Dermis microvascular lymphatic vessel endothelial cell (primary cell): ENCODE measurements at places on chromosomes 6 and 20.
A peak's percentile ranks its signal among the peaks of the same experiment; 100 is the strongest.

DNA sequence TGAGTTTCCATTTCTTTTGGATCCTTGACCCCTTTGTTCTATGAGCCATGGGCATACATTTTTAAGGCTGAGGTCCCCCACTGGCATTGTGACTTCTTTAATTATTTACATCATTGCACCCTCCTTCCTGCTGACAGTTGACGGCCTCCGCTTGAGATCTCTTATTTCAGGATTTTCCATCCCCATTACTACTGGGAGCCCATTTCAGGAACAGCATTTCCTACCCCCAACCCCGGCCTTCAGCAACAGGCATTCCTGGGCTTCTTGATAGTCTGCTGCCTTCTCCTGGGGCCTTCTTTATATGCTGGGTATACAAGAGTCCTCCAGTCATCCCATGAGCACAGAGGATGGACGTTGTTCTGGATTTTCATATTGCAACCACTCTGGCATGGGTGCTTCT lies 3.8 kb downstream of the ULBP1 start:
- no peak for DNase-seq

DNA sequence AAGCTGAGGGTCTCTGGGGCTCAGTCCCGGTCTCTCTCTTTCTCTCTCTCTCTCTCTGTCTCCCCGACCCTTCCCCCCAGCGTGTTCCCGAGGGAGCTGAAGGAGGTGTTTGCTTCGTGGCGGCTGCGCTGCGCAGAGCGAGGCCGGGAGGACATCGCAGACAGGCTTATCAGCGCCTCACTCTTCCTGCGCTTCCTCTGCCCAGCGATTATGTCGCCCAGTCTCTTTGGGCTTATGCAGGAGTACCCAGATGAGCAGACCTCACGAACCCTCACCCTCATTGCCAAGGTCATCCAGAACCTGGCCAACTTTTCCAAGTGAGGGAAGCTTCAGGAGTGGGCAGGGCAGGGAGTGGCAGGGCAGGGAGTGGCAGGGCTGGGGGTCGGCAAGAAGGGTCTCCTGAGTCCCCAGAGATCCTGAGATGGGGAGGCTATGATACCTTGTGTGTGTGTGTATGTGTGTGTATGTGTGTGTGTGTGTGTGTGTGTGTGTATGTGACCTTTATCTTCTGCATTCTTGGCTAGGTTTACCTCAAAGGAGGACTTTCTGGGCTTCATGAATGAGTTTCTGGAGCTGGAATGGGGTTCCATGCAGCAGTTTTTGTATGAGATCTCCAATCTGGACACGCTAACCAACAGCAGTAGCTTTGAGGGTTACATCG lies 13.6 kb upstream of the ZBTB9 start:
- no peak for DNase-seq

DNA sequence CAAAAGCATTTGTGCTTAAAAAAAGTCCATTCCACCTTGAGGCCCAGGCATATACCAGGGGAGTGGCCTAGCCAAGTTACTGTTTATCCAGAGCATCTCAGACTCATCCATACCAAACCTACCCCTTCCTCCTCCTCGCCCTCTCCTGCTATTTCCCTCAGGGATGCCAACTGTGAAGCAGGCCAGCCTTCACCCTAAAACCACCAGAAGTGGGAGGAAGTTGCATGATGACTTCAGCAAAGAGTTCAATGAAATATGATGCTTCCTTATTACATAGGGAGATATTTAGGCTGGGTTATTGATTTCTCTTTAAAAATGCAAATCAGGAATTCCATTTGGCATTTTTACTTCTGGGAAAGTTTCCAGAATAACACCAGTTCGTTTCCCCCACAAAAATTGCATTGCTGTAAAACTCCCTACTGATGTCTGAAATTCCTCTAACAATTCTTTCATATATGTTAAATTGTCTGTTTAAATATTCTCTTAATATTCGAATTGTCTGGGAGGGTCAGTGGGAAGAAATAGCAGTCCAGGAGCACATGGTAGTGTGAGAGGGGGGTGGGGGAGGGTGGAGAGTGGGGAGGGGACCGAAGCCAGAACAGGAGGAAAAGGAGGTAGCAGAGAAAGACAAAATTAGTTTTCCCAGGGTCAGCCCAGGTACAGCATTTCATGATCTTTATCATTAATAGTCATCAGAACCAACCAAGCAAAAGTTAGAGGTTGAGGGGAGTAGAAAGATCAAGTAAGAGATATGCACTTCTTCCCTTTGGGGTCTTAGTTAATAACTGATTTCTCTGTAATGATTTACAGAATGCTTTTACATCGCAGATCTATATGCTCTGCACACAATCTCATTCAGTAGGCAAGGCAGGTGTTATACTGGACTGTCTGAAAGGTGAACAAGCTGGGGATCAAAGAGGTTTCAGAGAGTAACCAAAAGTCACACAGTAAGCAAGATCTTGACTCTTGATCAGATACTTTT lies 1.7 kb upstream of the TCP11 start:
- DNase-seq = no peak

DNA sequence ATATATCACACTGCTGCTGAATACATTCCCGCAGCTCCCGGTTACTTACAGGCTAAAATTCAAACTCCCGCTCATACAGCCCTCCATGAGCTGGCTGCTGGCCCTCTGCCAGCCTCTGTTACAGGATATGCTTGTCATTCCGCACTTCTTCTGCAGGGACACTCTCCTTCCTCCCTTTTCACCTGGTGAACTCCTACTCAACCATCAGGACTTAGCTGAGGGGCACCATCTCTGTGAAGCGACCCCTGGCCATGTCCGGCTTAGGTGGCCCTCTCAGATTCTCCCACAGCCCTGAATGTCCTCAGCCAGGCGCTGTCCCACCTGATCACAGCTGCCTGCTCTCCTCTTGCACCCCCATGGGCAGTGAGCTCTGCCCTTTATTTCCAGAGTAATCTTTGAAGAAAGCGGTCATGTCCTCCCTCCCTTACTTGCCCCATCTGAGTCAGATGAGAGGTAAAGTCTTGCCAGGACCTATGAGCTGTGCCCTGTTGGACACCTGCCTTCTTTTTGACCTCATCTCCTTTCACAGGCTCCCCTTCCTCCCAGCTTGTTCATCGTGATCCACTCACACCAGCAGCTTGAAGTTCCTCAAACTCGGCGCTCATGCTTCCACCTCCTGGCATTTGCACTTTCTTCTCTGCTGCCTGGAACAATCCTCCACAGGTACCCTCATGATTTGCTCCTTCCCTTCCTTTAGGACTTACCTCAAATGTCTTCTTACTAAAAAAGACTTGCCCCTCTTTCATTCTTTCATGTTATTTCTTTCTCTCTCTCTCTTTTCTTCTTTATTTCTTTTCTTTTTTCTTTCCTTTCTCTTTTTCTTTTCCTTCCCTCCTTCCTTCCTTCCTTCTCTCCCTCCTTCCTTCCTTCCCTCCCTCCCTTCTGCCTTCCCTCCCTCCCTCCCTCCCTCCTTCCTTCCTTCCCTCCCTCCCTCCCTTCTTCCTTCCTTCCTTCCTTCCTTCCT lies 5.6 kb downstream of the CYP24A1 start:
- DNase-seq = peak; percentile 14

GRCh38 chr6:48113130-48113529 lies 2.1 kb upstream of the PTCHD4 start:
- DNase-seq = no peak

DNA sequence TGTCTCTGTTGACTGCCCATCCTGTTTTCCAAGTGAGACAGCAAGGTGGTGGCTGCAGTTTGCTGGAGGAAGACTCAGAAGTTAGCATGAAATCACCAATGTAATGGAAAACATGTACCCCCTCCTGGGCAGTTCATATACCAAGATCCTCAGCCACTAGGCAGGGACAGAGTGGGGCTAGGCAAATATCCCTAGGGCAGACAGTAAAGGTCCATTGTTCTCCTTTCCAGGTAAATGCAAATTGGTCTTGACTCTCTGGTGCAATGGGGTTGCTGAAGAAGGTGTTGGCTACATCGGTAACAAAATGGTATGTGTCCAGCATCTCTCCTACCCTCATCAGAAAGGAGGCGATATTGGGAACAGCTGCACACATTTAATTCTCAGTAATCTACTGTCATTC lies 233.6 kb upstream of the SOX4 start:
- no peak for DNase-seq

GRCh38 chr20:51888291-51888690 lies 86.0 kb upstream of the SALL4 start:
- DNase-seq = no peak

DNA sequence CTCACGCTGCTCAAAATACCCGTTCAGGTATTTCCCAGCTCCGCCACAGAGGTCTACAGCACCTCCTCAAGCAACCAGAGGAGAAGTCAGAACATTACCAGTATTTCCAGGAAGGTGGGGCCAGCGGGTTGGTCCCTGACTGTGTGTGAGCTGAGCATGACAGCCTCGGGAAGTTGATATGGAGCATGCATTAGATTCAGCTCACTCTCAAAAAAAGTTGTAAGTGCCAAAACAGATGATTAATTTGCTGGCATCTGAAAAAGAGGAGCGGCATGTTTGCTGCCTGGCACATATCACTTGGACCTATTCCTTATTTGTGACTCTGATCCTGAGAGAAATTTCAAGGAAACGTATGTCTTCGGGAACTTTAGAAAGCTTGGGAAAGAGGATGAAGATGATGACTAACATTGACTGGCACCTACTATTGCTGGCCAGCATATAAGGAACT lies 32.3 kb downstream of the ELOVL2 start:
- DNase-seq = no peak

- no peak for DNase-seq
These were observed 4.3 kb downstream of the TJAP1 start for GRCh38 chr6:43481591-43482236.

GRCh38 chr20:44410583-44411019 lies 55.1 kb downstream of the HNF4A start:
- DNase-seq = no peak

DNA sequence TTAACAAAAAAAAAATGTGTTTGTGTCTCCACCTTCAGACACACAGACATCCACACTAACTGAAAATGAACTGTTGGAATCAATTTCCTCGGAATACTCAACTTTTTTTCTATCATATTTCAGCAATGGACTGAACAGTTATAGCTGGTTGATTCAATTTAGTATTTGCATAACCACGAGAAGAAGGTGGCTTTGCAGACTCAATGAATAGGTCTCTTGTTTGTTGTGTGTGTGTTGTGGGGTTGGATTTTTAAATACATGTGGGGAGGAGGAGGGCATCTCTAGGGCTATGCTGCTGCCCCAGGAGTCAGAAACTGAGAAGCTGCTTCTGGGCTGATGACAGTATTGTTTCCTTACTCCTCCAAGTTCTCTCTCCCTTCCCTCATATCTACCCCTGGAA lies 28.7 kb downstream of the TFAP2A start:
- DNase-seq = no peak

DNA sequence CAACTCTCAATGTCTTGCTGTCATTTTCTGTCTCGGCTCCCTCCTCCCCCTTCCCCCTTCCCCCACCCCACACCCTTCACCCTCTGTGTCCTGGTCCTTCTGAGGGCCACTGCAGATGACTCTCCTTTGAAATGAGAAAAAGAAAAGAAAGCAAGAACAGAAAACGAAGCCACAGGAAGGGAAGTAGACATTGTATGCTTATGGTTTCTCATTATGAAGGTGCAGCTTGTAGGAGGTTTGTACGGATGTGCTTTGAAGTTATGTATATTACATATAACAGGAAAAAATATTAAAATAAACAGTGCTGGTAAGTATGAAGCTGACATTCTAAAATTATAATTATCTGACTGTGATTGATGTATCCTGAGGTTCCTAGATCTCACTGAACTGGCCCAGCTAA lies 6.3 kb upstream of the AAR2 start:
- no peak for DNase-seq

DNA sequence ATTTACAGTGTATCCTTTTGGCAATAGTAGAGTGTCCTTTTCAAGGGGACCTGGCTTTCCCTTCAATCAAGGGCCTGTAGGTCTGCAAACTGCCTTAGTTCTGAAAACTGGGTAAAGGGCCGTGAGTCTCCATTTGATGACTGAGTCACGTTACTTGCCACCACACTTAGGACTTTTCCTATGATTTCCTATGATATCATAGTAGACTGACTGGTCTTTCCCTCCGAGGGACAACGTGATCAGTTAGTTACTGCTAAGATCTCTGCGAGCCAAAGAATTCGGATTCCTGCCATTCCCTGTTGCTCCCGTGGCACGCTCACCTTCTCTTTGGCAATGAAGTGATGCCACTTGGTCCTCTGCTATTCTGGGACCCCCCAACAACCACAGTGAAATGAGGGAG lies 8.4 kb downstream of the ZNF831 start:
- no peak for DNase-seq

- DNase-seq = no peak
These were observed 89.5 kb downstream of the SLX4IP start for GRCh38 chr20:10524643-10525042.

- DNase-seq = no peak
These were observed 59.9 kb downstream of the HECA start for GRCh38 chr6:139194740-139195139.

DNA sequence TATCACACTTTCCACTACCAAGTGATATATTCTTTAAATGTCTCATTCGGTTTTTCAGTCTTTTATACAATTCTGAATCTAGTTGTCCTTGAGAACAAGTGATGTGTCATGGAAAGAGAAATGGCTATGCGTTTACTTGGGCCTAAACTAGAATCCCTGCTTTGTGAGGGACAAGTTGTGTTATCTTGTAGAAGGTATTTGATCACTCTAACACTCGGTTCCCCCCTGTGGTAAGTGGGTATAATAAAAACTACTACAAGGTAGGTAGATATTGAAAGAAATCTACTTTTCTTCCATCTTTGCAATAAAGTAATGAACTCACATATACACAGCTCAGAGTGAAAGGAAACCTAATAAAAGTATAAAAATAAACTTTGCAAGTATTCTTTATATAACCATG lies 108.9 kb downstream of the MANEA start:
- no peak for DNase-seq

- DNase-seq = no peak
These were observed 26.3 kb downstream of the PM20D2 start for GRCh38 chr6:89172131-89172530.

DNA sequence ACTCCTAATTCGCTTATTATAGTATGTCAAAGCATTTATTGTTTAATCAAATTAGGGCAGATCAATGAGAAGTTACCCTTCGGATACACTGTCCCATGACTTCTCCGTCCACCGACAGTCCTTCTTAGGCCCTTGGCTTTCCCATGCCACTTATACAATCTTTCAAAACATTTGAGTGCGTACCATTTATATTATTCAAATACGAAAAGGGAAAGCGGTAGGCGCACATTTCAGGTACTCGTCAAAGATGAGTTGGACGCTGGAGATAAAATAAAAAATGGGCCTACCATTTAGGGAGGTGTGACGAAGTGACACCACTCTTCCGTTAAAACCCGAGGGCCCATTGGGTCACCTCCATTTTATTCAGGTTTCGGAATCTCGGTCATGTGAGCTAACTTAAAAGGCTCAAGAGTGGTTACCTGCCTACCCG lies 542 bp upstream of the AFG1L start:
- DNase-seq = no peak
